Brain microvascular endothelial cell (primary cell): ENCODE measurements at places on chromosomes 1 and 21.
A peak's percentile ranks its signal among the peaks of the same experiment; 100 is the strongest.

DNA sequence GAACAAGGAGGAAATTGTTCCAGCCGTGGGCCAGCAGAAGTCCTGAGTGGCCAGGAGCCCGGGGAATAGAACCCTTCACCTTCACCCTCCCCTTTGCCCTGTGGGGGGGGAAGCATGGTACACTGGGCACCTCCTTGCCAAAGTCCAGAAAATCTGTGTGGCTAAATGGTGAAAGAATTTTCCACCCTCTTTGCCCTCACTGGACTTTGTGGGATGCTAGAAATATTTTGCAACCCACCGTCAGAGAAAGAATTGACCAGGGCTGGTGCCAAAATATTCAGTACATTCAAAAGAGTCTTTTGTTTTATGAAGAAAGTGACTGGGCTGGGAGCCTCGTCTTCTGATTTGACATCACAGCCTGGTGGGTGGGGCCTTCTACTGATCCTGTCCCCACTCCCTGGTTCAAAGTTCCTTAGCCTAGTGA lies 14.6 kb downstream of the NFASC start:
- DNase-seq: no peak

- no peak for DNase-seq
Observed at GRCh38 chr21:45262616-45263015, 25.1 kb downstream of the POFUT2 start.

DNA sequence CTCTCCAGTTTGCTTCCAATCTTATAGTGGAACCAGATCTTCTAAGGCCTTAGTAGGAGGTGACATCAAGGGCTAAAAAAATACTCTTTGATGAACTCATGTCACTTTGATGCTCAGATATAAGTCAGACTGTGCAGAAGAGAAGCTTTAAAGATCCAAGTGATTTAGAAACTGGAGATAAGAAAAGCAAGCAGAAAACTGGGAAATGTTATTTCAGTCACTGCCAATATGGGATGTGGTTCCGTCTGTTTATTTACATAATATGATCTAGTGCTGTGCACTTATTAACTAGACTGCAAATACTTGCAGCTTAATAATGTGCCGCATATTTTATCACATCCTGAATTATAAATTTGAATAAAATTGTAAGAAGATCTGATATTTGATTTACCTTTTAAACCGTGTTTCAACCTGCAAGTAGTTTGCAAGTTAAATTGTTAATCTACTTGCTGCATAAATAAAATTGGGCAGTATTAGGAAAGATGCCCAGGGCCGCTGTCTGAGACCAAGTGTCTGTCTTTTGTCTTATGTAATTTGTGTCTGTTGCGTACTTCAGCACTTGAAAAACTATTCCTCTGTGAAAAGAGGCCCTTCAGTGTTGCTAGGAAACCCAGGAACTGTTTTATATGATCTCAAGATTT lies 29.6 kb downstream of the CXADR start:
- peak; percentile 25 for DNase-seq

GRCh38 chr1:113677250-113678158 lies 81.8 kb downstream of the PHTF1 start:
- DNase-seq: peak; percentile 86

- DNase-seq: no peak
Observed at GRCh38 chr1:228306275-228307217, 98.7 kb downstream of the OBSCN start.

GRCh38 chr1:217029281-217030157 lies 306.3 kb upstream of the ESRRG start:
- DNase-seq: peak; percentile 26

DNA sequence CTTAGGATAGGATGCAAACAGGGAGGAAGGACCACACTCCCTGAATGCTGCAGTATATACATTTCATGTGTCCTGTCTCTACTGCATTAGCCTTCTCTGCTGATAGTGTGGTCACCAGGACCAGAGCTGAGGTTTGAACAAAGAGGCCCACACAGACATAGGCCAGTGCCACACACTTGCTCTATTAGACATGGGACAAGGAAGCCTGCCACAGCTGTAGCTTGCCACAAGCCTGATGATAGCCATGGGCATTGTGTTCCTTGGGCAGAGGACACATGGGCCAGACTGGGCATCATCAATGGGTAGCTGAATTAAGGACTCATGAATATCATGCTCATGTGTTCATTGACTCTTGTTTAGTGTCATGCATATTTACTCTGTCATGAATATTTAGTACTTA lies 10.4 kb downstream of the CAMSAP2 start:
- DNase-seq: no peak

- DNase-seq: no peak
Observed at GRCh38 chr1:12591267-12591938, 26.6 kb downstream of the DHRS3 start.

DNA sequence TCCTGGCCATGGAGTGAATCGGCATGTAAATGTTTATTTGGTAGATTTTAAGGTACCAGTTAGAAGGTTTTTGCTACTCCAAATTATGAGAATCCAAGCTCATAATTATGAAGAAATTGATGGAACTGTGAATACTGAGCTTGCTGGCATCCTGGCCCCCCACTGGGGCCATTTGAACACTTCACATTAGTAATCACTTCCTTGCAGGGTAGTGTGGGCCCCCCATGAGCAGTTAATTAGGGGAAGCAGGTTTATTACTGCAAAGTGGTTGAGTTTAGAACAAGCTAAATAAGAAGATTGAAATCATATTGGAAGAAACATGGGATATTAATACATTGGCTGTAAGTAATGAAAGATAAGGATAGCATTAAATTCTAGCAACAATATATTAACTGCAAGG lies 86.7 kb downstream of the S1PR1 start:
- no peak for DNase-seq

DNA sequence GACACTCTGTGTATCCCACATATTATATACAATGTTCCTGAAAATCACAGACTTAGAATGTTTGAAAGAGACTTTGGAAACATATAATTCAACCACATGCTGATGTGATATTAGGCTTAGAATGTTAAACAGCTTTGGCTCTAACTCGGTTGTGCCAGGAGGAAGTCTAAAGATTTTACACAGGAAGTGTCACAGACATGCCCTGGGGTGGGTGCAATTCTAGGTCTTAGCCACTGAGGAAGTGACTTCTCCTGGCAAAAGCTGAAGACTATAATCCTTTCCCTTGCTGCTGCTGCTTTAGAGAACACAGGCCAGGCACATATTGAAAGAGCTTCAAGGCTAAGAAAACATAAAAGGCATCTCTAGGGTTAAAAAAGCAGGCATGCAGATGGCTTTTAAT lies 51.0 kb downstream of the RPL5 start:
- DNase-seq: no peak

GRCh38 chr1:107786203-107786845 lies 178.7 kb downstream of the VAV3 start:
- no peak for DNase-seq

DNA sequence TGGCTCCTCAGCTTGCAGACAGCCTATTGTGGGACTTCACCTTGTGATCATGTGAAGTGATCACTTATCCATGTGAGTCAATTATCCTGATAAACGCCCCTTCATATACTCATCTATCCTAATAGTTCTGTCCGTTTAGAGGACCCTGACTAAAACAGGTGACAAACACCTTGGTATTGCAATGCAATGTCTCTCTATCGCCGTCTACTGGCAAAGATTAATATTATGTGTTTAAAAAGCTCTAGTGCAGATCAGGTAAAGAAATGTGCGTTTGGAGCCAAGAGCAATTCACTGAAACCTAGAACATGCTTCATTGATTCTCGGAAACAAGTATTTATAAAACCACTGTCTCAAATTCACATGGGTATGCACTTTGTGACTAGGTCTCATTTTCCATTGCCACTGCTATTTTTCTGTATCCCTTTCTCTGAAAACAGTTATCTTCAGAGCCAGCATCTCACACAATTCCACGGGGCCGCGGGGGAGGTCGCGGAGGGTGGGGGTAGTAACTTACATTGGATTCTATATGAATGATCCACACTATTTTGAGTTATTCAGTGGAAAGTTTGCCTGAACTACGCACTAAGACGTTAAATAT lies 554.6 kb upstream of the NCAM2 start:
- DNase-seq: no peak

DNA sequence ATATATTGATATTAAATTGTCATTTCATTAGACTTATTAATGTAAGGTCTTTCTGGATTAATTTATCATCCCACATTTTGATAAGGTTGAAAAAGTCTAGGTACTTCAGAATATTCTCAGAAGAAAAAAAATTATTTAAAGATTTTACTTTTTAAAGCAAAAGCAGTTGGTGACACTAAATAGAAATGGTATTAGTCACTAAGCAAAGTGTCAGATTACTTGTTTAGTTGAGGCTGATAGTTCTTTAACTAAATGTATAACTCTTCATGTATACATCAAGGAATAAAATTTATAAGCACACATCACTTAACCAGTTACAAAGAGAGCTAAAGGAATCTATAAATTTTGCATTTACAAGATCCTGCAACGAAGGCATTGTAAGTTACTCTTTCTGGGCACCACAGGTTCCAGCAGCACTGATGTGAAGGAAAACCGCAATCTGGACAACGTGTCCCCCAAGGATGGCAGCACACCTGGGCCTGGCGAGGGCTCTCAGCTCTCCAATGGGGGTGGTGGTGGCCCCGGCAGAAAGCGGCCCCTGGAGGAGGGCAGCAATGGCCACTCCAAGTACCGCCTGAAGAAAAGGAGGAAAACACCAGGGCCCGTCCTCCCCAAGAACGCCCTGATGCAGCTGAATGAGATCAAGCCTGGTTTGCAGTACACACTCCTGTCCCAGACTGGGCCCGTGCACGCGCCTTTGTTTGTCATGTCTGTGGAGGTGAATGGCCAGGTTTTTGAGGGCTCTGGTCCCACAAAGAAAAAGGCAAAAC lies 101.1 kb downstream of the ADARB1 start:
- DNase-seq: no peak

DNA sequence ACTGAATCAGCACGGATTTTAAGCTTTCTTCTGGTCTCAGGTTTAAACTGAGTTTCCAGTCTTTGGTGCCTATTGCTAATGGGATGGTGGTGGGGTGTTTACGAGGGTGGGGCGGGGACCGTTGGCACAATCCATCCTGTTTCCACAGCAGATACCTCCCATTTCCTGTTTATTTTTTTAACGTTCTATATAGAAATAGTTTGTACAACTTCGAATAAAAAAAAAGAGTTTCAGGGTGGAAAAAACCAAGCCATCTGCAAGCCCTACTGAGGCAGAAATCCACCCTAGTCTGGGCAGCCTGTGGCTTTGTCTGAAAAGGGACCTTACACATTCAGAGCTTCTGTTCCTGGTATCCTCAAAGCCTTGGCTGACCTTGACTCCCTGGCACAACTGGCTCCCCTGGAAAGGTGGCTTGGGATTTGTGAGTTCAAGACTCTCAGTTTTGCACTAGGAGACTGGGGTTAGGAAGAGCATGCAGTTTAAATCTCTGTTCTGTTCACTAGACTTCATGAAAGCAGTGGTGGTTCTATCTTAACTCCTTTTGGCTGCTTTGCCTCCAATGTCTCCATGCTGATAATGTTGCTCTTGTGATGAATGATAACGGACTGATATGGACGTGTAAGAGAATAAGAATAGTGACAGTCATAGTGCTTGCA lies 46.7 kb downstream of the VANGL2 start:
- DNase-seq: no peak

DNA sequence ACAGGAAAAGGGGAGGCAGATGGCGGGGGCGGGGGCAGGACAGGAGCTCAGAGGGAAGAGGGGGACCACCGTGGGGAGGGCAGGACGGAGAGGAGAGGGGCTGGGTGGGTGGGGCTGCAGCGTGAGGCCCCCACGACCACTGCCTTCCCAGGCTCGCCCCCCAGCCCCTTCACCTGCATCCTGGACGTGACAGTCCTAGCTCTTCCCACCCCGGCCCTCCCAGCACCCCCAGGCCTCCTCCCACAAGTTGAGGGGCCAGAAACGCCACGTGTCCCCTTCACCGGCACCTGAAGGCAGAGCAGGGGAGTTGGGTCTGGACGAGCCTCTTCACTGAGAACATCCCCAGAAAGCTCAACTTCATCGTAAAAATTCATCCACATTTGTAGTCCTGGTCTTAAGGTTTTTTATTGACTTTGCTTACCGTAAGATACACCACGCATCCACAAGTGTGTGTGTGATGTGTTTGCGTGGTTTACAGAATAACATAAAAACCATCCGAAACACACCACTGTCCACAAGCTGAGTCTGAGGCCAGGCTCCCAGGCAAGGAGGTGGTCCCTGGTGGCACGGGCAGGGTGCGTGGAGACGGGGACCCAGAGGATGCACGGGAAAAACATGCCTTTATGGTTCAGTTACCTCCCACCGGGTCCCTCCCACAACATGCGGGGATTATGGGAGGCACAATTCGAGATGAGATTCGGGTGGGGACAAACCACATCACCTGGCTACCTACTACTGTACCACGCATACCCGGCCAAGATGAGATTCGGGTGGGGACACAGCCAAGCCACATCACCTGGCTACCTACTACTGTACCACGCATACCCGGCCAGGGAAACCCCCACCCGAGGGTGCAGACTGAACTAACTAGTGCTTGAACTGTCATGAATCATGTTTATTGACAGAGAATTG lies 13.9 kb upstream of the COL18A1 start:
- DNase-seq: no peak

GRCh38 chr1:246674049-246674448 lies 50.2 kb upstream of the SCCPDH start:
- no peak for DNase-seq

- no peak for DNase-seq
Observed at GRCh38 chr1:8533124-8533523, 215.2 kb downstream of the SLC45A1 start.

DNA sequence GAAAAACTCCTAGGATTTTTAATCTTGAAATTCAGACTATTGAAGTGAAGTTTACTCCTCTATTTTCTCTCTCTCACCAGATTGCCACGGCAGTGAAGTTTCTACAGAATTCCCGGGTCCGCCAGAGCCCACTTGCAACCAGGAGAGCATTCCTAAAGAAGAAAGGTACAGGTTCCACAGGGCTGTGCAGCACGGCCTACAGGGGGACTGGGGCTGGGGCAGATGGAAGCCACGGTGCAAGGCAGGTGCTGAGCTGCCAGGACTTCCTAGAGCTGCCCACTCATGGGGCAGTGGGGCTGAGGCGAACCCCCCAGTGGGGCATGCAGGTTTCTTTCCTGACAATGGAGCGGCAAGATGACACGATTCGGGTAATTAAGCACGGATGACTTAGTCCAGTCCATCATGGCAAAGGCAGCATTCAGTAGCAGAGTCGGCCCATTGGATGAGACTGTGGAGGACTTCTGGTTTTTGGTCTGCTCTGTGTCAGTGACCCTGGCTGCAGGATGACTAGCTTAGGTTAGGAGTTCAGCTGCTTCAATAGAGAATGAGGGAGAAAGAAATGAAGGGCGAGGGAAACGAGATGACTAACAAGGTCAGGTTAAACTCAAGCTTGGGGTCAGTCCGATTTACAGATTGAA lies 61.5 kb downstream of the PEX14 start:
- DNase-seq: no peak
